ENCODE measurements at places on chromosomes 5 and 9. TPM values are rescaled to one million over a fixed set of nuclear protein-coding genes. Genes with fewer than 3 reads are reported as not detected.
A peak's percentile ranks its signal among the peaks of the same experiment; 100 is the strongest.

DNA sequence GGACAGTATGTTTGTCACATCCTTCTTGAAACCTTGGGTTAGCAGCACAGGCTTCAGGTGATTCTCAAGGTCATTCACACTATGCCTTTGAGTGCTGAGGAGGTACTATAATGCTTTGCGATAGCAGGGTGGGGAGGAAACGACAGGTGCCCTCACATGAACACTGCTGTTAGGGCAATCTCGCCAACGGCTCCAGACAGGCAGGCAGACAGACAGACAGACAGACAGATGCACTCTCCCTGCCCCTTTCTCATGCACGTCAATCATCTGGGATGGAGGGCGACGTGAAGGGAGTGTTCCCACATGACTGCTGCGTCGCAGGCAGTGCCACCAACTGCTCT lies 82.9 kb downstream of the RAPGEF1 start:
- peak; percentile 72 for DNase-seq

ZCCHC9 gene
- total RNA-seq, result 9.4 TPM

OTULINL gene
- 67.4 TPM for total RNA-seq

DNA sequence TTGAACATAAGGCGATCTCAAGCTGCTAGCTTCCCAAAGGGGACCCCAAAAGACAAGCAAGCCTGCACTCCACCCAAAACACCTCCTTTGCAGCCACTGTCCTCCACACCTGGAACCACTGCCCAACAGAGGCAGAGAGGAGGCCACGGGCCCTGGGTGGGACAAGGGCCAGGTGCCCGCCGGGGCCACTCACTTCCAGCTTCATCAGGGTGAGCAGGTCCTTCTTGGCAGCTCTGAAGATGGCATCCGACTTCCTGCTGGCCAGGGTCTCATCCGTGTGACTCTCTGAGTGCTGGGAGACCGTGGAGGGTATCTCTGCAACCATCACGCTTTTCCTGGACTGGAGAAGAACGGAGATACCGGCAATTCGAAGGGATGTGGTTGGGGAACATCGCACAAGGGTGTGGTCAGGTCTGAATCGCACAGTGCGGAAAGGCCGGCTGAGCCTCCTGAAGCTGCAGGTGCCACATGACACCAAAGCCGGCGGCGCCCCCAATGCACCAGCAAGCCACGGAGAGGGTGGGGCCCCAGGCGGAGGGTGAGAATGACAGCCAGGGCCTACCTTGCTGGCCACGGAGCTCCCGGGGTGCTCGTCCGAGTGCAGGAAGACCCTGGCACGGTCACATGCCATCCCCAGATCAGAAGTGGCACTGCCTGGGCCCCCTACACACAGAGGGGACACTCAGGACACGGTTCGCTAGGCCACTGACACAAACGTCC lies 44.6 kb downstream of the PNPLA7 start:
- no peak for DNase-seq

GRCh38 chr5:31641575-31641974 lies 2.6 kb downstream of the PDZD2 start:
- DNase-seq, result no peak

- DNase-seq, result no peak
These were observed 48.1 kb downstream of the FNBP1 start for GRCh38 chr9:129994882-129995281.

DNA sequence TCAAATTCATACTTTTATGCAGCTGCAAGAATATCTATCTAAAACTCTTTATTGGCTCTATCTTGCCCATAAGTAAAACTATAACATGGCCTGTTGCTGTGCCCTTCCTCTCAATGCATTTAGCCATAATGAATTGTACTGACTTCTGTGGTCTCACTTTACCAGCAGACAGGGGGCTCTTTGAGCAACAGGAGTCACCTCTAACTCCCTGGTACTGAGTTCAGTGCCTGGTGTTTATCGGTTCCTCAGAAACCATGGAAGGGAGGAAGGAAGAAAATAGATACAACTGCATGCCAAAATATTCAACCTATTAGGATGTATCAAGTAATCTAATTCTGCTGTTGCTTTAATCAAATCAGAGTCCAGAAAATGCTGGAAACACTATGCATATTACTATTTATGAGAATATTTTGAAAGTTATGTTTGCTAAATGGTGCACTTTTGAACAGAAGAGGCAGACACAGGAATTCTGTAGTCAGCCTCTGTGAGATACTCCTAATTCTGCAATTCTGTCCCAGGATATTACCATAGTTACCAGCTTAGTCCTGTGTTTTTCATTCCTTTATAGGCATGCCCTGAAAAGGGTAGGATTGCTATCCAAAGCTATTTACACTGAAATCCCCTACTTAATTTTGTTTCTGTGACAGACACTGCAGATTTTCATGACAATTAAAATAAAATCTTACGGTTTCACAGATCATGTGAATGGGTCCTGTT lies 89.8 kb downstream of the CD180 start:
- no peak for DNase-seq

GRCh38 chr5:159123700-159124099 lies 24.0 kb upstream of the EBF1 start:
- DNase-seq, result no peak

GRCh38 chr9:74760031-74760700 lies 127.6 kb downstream of the TRPM6 start:
- no peak for DNase-seq

ACTBL2 gene
- not detected for total RNA-seq

DNA sequence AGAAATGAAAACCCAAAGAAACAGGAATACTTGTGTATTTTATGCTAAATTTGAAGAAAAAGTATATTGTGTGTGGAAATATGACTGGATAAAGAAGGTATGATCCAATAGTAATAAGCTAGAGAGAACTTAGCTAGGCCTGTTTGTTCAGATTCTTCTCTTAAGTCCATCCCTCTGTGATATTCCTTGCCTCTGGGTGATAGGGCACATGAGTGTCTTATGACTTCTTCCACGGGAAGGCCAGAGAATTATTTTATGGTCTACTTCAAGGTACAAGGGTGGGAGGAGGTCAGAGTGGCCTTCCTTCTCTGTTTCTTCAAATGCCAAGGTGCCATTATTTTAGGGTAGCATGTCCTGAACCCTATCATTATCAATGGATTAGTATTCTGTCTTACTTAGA lies 113.7 kb downstream of the NDUFS4 start:
- no peak for DNase-seq

GRCh38 chr9:19230355-19231125 lies at the start of gene DENND4C:
TSS of gene DENND4C (plus strand) at chr9:19230693. CDS start at chr9:19276175, 45,482 bp downstream.
- peak; percentile 89 for DNase-seq
